Activated CD8-positive, alpha-beta memory T cell treated with anti-CD3 and anti-CD28 coated beads for 36 hours (primary cell): ENCODE measurements at places on chromosomes 6 and 20. TPM values are rescaled to one million over a fixed set of nuclear protein-coding genes. Genes with fewer than 3 reads are reported as not detected.

The LATS1 gene
- 23.9 TPM for total RNA-seq

The PRSS16 gene
- total RNA-seq = 0.44 TPM

The ABCC10 gene
- 33.0 TPM for total RNA-seq

The SULF2 gene
- total RNA-seq = 0.78 TPM

The CRIP3 gene
- 0.88 TPM for total RNA-seq

The PRND gene
- not detected for total RNA-seq

The MARCKS gene
- total RNA-seq = 0.08 TPM

The VWA7 gene
- 1.9 TPM for total RNA-seq

The CDKAL1 gene
- 27.5 TPM for total RNA-seq

The RFX6 gene
- not detected for total RNA-seq

The ELOVL2 gene
- total RNA-seq = not detected

The KHDC1 gene
- total RNA-seq = 5.9 TPM

The NCOA7 gene
- 58.5 TPM for total RNA-seq
